A673 (cell line): ENCODE measurements at places on chromosomes 4 and X. TPM values are rescaled to one million over a fixed set of nuclear protein-coding genes. Genes with fewer than 3 reads are reported as not detected.
A peak's percentile ranks its signal among the peaks of the same experiment; 100 is the strongest.

CT45A1 gene
- total RNA-seq: not detected in 2 replicates

TMPRSS11D gene
- total RNA-seq: not detected in 2 replicates

SRD5A3 gene
- 40.4 and 48.1 TPM in 2 replicates for total RNA-seq

TMSB15B gene
- total RNA-seq: 12.8 and 19.3 TPM in 2 replicates

PNMA3 gene
- 0.90 and 1.7 TPM in 2 replicates for total RNA-seq

DNA sequence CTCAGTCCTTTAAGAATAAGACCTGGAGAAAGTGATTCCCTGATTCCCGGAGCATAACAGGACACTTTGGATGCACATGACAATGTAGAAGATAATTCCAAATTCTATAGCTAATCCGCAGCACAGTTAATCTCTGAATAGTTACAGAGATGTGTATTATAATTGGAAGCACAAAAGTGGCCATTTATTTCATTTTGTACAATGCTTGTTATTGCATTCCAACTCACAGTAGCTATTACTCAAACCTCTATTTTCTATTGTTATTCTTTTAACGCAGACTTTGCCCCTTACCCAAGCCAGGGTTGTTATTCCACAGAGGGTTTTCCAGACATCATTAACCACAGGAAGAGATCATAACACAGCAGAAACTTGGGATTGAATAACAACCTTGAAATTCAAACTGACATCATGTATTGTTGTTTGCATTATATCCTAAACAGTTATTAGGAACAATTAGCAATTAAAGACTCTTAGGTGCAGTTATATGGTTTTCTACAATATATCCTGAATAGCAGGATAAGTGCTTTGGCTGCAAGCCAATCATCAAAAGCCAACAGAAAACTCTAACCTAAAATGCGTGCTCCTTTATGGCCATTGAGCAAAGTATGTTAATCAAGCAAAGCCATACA lies 984.0 kb upstream of the TENM3 start:
- DNase-seq: no peak

- DNase-seq: no peak
These were observed 2.0 kb upstream of the AP1S2 start for GRCh38 chrX:15856636-15857035.

DNA sequence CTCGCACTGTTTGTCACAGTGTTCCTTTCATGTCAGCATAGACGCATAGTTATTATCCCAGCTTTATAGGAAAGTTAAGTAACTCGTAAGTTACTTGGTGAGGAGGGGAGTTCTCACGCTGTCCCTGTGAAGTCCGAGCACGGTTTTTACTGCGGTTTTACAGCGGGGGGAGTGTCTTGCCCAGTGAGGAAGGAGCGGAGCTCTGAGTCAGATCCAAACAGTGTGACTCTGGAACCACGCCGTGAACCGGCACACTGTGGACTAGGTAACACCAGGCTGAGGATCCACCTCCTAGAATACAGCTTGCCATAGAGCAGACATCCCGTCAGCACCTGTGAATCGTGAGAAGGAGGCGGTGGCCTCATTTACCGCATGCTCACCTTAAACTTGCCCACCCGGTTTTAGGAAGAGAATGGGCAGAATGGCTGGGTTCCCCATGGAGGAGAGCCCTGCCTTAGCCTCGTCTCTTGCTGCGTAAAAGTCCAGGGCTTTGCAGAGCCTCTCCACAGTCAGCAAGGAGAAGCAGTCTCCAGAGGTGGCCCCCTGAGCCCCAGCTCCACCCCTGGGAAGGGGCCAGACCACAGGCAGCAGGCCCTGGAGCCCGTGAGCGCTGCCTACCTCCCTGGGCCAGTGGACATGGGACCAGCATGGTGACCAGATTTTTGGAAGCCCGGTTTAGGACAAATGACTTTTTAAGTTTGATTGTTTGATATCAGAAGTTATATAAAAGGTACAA lies 40.2 kb upstream of the HGFAC start:
- no peak for DNase-seq

DNA sequence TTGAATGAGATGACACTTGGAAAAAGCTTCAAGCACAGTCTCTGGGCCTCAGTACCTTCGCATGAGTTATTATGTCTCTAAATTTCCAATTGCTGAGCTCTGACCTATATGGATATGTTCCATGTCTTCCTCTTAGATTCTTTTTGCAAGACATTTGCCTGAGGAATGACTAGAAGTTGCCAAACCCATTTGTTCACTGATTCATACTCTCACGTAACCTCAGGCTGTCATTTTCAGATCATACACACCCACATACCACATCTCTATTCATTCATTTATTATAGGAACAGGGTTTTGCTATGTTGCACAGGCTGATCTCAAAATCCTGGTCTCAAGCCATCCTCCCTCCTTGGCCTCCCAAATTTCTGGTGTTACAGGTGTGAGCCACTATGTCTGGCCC lies 2137.1 kb upstream of the TENM3 start:
- DNase-seq: no peak

- DNase-seq: no peak
These were observed 341.9 kb downstream of the GPM6A start for GRCh38 chr4:175470131-175470530.

DNA sequence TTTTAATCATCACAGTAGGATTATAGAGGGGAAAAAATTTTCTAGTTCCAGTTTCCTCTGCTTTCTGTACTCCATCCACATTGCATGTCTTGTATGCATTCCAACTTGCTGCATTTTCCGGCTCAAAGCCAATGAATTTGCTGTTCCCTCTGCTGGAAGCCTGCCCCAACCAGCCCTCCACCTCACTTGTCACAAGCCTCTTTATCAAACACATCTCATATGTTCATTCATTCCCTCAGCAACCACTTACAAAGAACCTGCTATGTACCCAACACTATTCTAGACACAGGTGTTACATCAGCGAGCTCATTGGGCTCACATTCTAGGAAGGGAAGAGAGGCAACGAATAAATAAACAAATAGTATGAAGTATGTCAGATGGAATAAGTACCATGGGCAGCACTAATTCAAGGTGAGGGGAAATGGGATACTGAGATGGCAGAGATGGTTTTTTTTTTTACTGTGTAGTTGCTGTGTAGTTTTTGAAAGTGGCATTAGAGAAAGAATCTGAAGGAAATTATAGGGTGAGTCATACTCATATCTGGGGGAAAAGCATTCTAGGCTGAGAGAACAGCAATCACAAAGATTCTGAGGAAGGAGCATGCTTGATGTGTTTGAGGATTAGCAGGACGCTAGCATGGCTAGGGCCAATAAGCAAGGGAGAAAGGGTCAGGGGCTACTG lies 332.5 kb downstream of the PDGFC start:
- DNase-seq: peak; percentile 51

- no peak for DNase-seq
These were observed 28.2 kb downstream of the APOO start for GRCh38 chrX:23879380-23880090.

GRCh38 chr4:27916452-27917184 lies 1056.0 kb downstream of the STIM2 start:
- DNase-seq: no peak

- peak; percentile 11 for DNase-seq
These were observed 5.2 kb upstream of the BMP15 start for GRCh38 chrX:50905334-50905733.

DNA sequence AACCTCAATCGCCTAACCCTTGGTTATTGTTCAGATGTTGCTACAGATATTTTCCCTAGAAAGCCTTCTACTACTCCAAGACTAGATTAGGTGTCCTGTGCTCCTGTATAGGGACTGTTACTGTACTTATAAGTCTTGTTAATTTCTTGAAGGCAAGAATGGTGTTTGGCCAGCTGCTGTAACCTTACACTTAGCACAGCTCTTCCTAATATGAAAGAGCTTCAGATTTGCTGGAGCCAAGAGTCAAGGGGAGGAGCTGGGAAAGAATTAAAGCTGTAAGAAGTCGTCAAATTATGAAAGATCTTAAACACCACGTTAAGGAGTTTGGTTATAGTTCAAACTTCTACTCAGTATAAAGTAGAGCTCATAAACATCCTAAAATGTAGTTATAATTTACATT lies 245.9 kb upstream of the TLL1 start:
- no peak for DNase-seq

DNA sequence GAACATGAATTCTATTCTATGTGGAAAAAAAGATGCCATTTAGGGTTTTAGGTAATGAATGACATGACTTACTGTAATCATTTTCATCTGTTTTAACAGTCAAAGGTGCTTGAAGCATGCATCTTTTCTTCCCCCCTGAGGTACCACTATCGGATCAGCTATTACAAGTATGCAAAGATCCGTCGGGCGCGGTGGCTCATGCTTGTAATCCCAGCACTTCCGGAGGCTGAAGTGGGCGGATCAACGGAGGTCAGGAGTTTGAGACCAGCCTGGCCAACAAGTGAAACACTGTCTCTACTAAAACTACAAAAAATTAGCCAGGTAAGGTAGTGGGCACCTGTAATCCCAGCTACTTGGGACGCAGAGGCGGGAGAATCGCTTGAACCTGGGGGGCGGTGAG lies 241.3 kb downstream of the ARAP2 start:
- DNase-seq: no peak

- no peak for DNase-seq
These were observed 161.2 kb upstream of the SPRY1 start for GRCh38 chr4:123235431-123235830.

DNA sequence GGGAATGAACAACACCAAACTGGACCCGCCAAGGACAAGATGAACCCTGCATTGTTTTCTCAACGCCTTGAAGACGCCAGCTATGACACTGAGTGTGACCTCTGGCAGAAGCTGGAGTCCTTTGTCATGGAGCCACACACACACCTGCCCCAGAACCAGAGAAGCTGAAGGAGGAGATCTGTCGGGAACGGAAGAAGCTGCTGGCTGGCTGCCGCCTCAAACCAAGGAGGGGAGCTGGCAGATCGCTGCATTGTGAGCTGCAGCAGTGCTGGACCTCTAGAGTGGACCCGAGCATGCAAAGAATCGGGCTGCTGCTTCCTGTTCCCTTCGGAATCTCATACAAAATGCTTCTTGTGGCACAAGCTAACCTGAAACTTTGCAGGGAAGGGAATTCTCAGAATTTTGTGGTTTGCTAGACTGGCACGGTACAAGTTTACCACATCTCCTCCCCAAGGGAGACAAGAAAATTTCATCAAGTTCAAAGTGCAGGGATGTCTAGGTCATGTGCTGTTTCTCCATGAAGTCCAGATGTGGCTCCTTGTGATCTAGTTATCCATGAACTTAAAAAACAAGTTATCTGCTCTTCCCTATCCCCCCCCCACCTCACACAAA lies 23.4 kb upstream of the GLRB start:
- DNase-seq: no peak

DNA sequence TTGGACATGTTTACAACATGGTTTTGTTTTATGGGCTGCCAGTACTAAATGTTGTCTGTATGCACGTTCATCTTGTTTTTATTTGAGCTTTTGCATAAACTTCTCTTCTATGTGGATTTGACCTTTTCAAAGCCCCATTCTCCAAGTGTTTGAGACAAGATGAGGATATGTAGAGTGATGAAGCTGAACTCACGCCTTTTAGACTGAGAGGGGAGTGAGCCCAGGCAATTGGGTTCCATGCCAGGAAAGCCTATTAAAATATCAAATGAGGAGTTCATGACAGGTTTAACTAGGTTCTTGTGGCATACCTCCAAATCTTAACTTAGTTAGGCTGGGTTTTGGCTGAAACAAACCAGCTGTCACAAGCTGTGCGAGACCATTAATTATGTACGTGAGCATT lies 170.4 kb upstream of the LDB2 start:
- no peak for DNase-seq

DNA sequence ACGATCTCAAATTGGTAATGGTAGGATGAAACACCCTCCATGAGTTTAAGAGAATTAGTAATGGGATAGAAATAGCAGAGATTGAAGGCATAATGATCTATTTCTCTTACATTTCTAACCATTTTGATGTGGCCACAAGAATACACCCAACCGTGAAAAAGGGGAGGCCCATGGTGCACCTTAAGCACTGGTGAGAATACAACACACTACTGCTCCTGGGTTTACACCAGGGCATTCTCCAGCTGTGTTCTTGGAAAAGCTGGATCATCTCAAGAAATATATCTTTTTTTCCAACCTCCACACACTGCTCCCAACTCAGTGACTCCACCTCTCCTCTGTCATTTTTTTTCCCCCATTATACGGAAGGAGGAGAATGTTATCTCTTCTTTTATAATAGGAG lies 1.5 kb downstream of the QRFPR start:
- no peak for DNase-seq
